SW 1271 (cell line): ENCODE measurements at places on chromosomes 5 and 9.

DNA sequence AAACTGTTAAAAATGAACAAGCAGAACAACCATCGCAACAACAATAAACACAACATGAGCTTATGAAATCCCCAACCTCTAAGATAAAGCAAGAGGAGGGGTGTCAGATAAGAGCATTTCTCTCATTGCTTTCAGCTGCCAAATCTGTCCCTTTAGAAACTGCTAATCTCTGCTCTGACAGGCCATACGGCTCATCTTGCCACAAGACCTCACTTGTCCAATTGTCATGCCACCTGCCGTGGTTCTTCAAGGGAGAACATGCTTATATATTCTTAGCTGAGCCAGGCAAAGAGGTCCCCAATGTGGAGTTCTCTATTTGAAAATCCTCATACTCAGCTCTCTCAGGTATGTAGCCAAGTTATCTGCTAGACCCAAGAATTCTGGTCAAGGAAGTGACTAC lies 405.0 kb upstream of the TNC start:
- no peak for DNase-seq

DNA sequence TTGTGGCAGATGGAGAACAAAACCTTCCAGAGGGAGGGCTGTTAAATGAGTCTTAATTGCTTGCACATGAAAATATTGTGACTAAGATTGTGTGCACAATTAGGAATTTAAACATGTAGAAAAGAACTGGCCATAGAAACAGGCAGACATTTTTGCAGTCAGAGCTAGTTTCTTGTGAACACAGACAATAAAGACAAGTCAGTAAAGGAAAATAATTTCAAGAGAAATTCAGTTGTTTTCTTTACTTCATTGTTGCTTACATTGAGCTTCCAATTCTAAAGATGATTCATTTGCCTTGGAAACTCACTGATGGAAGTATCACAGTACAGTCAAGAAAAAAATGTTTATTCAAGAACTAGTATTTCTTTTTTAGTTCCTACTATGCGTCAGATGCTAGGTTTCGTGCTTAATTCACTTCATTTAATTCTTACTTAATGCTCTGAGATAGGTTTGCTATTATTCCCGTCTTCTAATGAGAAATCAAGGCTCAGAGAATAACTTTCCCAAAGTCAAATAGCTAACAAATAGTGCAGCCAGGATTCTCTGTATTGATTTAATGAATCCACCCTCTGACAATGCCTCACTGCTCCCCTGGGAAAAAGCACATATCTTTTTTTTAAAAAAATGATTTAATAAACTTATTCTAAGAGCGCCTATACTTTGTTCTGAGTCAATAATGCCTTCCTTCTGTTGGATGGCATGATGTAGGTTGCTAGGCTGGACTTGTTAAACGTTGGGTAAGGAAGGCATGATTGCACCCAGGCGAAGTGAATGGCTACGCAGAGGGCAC lies 581.4 kb downstream of the RAB3C start:
- DNase-seq: no peak

DNA sequence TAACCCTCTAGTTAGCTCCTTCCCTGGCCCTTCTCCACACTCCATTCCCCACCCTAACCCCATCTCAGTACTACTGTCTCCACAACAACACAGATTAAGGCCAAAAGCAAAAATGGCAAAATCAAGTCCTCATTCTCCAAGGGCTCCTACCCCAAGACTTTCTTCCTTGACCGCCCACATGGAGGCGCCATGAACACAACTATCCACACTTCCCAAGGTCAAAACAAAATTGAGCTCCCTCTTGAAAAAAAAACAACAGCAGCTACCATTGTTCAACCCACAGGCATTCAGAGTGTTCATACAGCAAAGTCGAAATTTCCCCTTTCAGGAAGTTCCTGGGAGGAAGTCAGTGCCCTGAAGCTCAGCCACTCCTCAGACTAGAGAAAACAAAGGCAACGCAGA lies 54.4 kb downstream of the GNAQ start:
- DNase-seq: peak; percentile 23

GRCh38 chr5:79850316-79850822 lies 140.7 kb downstream of the MTX3 start:
- no peak for DNase-seq

GRCh38 chr9:99822109-99822805 lies 572 bp downstream of the NR4A3 start:
- no peak for DNase-seq

GRCh38 chr5:178589180-178590140 lies 733 bp downstream of the COL23A1 start:
- DNase-seq: no peak

GRCh38 chr5:37838152-37838932 lies 1.5 kb downstream of the GDNF start:
- DNase-seq: no peak

GRCh38 chr9:127828262-127829031 lies 25.8 kb downstream of the FPGS start:
- DNase-seq: no peak

- peak; percentile 60 for DNase-seq
Measured at GRCh38 chr5:16489322-16489791, 23.8 kb upstream of the ZNF622 start.

- DNase-seq: no peak
Measured at GRCh38 chr5:74393943-74394342, 246.6 kb downstream of the ENC1 start.

DNA sequence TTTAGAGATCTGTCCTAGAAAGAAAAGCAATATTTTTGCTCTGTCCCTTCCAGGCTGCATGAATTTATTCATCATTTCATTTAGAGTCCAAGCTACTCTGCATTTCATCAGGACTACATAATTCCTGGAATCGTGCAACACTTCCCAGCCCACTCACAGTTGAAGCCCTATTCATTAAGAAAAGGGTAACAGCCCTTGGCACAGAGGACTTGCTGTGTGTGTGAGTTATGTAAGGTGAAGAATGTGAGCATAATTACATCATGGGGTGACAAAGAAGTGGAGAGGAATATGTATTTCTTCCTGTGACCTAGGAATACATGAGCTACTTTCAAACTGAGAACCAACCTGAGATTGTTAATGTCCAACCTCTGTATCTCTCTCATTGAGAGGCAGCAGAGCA lies 317.4 kb downstream of the ARHGEF28 start:
- DNase-seq: no peak

GRCh38 chr5:10329820-10330481 lies 22.2 kb upstream of the CMBL start:
- no peak for DNase-seq

DNA sequence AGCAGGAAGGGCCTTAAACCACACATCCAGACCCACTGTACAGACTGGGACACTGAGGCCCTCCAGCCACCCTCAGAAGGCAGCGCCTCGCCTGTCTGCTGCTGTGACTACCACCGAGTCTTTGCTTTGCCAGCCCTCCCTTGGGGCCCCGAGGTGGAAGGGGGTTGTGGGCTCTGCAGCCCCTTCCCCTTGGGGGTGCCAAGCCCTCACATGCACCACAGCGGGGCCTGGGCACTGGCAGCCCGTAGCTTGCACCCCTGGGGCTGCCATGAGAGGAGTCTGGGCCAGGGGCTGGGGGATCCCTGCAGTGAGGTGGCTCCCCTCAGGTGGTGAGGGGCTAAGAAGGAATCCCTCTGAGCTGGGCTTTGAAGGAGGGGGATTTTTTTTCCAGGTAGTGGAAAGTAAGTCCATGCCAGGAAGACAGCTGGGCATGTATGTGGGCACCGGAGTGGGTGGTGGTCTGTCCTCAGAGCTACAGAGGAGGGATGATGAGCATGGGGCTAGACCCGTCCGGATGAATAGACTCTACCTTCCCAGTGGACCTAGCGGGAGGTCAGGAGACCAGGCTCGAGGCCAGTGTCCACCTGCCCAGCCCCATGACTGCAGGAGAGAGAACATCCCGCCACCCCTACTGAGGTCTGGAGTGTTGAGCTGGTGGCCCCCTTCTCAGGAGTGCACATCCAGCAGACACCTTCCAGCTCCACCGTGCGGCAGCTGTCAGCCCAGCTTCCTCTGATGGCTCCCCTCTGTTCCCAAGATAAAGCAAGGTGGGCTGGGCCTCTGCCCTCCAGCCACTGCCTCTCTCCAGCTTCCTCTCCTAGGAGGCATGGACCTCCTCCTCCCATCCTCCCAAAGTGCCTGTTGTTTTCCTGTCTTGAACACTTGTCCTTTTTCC lies 15.9 kb downstream of the FLT4 start:
- DNase-seq: no peak

GRCh38 chr5:61215996-61216395 lies 53.7 kb upstream of the SMIM15 start:
- no peak for DNase-seq

DNA sequence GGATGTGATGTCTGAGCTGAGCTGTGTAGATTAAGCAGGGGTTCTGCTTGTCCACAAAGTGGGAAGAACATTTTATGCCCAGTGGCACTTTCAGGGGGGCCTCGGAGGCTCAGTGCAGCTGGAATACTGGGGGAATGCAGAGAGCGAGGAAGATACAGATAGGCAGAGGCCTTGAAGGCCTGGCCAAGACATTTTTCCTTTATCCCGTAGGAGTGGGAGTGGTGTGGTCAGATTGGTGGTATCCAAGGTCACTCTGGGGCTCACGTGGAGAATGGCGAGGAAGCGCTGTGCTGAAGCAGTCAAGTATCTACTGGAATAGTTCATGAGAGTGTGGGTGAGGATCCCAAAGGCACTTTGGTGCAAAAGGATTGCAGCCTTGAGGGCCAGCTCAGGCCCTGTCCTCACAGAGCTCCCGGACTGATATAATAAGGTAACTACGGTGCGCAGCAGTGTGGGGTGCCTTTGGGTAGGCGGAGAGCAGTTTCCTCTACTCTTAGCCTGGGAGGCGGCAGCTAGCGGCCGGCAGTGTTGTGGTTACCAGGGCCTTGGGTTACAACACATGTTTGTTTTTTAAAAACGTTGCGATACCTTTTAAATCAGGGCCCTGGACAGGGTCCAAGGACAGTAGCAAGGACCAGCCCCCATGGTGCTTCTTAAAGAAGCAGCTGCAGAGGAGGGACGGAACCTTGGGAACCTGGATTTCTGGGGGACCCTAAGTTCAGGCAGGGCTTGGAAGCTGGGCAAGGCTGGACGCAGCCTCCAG lies 10.8 kb upstream of the CCDC69 start:
- no peak for DNase-seq

GRCh38 chr5:153187503-153187902 lies 303.0 kb upstream of the GRIA1 start:
- no peak for DNase-seq

DNA sequence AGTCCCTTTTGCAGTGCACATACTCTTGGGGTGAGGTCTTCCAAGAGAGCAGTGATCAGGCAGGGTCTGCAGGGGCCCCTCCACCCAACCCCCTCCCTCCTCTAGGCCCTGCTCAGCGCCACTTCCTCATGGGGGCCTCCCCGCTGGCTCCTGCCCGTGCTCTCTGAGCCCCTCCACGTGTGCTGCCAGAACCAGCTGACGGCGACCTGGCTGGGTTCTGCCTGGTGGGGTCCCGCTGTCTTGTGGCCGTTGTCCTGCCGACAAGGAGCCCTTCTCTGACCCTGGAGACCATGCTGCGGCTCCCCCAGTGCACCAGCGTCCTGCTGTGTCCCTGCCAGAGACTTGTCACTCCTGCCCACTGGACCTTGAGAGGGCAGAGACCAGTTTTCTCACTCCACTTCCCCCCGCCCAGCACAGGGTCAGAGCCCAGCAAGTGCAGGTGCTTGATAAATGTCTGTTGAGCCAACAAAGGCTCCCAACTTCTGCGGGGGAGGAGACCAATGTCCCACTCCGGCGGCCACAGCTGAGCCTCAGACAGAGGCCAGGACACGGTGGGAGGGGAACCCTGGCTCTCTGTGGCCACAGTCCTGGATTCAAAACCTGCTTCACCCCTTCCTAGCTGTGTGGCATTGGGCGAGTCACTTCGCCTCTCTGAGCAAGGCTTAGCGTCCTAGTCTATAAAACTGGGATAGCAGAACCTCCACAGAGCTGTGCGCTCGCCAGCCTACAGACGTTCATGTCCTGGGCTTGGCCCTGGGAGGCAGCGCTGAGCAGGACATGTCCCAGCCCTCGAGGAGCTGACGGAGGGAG lies 24.8 kb downstream of the SARDH start:
- DNase-seq: no peak

GRCh38 chr9:126379661-126380360 lies 53.2 kb downstream of the MVB12B start:
- no peak for DNase-seq

DNA sequence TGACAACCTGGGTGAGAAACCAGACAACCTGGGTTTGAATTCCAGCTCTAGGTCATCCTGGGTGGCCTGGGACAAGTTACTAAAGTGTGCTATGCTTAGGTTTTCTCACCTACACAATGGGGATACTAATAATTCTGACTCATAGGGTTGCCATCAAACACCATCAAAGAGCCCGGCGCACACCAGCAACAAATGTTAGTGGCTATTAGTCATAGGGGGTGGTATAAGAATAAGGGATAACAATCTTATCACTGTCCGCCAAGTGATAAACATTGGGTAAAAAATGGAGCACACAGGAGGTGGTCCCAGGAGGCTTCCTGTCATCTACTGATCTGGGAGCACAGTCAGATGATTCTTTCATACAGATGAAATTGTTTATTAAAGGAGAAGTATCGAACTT lies 61.4 kb upstream of the AFAP1L1 start:
- DNase-seq: no peak

DNA sequence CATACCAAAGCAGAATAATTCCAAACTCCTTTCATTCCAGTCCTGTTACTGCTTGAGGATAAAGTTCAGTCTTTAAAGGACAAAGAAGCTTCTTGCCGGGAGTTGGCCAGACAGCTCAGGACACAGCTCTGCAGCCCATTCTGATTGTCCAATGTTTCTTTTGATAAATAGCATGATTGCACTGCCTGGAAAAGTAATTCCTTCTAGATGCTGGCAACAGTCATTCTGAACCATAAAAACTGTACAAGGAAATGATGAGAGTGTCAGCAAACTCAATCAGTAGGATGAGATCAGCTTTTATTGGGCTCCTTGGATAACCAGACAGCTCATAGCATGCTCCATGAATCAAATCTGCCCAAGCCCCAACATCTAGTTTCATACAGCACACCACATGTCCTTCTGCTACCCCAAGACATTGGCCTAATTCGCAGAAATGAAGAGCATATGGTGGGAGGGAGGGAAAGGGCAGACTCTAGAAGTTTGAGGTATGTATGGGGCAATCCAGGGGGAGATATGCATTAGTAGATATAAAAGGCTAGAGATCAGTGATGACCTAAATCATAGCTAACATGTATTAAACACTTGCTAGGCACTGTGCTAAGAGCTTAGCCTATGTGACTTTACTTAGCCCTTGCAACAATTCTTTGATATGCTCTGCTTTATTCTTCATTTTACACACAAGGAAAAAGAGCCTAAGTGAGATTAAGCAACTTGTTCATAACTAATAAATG lies 219.9 kb upstream of the NREP start:
- DNase-seq: no peak

DNA sequence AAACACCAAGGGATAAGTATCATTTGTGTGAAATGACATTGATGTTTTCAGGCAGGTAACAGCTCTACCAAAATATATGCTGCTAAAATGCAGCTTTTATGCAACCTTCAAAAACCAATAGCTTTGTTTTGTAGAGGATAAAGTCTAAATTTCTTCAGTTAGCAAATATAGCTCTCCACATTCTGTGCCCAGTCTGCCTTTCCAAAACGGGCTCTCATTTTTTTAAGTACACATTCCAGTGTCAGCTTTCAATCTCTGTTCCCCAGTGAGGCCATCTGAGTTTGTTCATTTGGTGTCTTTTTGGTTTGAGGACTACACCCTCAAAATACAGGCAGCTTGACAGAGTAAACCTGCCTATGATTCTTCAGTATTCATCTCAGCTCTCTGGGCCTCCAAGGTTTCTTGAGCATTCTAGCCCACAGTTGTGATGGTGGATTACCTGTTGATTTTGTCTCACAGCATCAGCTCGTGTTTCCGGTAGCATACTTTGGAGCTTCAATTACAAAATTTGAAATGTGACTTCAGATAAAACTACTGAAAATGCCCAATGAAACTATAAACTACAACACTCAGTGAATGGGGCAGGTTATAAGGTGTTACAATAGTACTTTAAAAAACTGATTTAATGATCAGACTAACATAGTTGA lies 55.7 kb downstream of the NR3C1 start:
- no peak for DNase-seq
